Activated CD8-positive, alpha-beta memory T cell treated with anti-CD3 and anti-CD28 coated beads for 4 hours (primary cell): ENCODE measurements at places on chromosomes 1 and 21.

- no peak for DNase-seq
Observed at GRCh38 chr1:109162626-109163025, 48.7 kb downstream of the ELAPOR1 start.

- DNase-seq: no peak
Observed at GRCh38 chr1:11804666-11805421, 920 bp downstream of the MTHFR start.

DNA sequence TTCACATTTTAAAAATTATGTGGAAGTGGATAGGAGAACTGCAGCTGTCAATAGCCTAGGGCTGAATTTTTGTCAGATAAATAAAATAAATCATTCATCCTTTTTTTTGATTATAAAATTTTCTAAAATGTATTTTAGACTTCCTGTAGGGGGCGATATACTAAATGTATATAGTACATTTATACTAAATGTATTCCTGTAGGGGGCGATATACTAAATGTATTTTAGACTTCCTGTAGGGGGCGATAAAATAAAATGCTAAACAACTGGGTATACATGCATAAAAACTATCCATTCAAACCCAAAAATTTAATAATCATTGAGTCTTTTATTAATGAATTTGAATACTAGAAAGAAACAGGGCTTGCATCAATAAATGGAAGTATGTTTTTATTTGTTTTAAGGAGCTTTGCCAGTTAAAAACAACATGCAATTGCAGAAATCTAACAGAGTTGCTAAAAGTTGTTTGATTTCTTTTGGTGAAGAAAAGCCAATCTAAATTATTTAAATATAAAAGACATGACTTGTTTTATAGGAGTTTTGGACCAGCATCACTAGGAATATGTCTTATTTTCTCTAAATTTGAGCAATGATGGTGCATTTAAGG, 31.4 kb downstream of the CLCA1 start:
- DNase-seq: no peak

GRCh38 chr1:16119926-16120325, 35.9 kb downstream of the EPHA2 start:
- DNase-seq: no peak

DNA sequence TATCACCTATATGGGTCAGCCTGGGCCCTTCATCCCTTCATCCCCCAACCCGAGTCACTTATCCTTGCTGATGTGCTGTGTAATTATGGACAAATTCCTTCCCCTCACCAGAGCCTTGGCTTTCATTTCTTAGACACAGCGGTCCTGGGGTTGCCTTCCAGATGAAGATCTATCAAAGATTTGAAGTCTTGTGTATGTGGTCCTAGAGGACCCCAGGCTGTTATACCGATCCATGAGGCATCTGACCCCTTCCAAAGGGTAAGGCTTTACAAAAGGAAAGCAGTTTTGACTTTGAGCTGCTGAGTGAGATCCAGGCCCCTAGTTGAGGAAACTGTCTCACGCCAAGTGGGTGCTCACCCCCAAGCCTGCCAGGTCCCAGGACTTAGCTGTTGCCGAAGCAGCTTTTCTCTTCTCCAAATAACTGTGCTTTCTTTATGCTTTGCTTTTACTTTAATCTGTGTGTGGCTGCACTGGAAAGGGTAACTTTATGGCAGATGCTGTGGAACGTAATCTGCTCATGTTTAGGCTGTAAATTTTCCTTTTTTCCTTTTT, 37.6 kb downstream of the MAN1C1 start:
- DNase-seq: no peak

GRCh38 chr21:31505975-31506374, 153.5 kb upstream of the SOD1 start:
- DNase-seq: no peak
